ENCODE measurements at places on chromosomes 3 and 15.

GRCh38 chr15:90407871-90408317 lies 19.9 kb downstream of the IQGAP1 start:
- DNase-seq, result no peak

- no peak for DNase-seq
These were observed 123.4 kb upstream of the MEF2A start for GRCh38 chr15:99442252-99442897.

DNA sequence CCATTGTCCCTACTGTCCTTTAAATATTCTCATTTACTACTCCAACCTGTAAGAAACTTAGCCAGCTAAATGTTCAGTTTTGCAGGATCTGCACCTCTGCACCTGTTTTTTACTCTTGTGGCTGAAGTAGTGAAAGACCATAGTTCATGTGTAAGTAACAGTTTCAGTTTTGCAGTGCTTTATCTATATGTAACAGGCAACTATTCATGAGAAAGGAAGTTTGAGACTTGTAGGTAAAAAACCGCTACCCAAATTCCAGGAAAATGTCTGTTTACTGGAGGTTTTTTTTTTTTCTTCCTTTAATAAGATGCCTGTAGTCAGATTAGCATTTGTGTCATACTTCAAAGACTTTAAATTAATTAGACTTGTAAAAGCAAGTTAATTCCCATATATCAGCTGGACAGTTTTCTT lies 25.4 kb upstream of the MBNL1 start:
- no peak for DNase-seq

DNA sequence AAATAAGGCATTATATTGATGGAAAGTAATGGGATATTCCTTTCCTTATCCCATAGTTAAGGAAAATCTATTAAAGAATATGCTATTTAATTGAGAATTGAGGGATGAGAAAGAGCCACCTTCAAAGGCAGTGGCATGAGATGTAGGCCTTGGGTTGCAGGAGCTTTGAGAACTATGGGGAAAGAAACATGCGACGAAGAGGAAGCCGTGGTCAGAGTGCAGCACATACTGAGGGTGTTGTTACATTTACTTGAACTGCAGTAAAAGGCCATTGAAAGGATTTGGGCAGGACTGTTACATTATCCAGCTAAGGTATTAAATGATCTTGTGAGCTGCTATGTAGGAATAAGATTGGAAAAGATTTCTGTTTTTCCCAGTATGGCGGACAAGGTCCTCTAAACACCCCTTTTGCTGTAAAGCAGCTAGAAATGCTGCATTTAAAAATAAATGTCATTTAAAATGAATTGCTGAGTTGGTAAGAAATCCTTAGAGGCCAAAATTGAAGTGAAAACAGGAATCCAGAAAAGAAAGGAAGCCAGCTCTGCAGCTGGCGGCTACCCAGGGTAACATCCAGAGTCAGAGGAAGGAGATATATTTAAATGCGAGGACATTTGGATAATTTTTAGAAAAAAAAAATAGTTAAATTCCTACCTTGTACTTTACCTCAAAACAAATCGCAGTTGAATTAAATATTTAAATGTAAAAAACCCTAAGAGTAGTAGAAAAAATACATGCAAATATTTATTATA lies 61.7 kb downstream of the IL1RAP start:
- DNase-seq, result no peak

GRCh38 chr3:127092776-127093175 lies 100.2 kb upstream of the PRR23E start:
- no peak for DNase-seq

- peak; percentile 8 for DNase-seq
These were observed 438 bp downstream of the SHOX2 start for GRCh38 chr3:158105710-158106253.

- DNase-seq, result no peak
These were observed 831.1 kb upstream of the NR2F2 start for GRCh38 chr15:95499397-95499796.

DNA sequence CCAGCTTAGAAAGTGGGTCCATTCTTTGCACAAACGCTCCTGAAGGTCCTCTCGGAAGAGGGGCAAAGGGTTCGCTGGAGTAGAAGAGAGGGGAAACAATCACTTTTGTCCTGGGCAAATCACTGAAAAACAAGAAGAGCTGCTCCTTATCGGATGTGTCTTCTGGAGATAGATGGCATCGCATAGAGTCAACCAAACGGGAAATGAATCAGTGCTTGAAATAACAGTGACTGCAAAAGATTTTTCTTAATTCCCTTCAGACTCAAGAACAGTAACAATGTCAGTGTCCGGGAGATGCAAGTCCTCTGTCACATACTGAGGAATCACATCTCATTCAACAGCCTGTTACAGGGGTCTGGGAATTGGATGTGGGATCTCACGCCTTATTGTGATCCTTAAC lies 78.8 kb upstream of the PCSK6 start:
- DNase-seq, result peak; percentile 33

DNA sequence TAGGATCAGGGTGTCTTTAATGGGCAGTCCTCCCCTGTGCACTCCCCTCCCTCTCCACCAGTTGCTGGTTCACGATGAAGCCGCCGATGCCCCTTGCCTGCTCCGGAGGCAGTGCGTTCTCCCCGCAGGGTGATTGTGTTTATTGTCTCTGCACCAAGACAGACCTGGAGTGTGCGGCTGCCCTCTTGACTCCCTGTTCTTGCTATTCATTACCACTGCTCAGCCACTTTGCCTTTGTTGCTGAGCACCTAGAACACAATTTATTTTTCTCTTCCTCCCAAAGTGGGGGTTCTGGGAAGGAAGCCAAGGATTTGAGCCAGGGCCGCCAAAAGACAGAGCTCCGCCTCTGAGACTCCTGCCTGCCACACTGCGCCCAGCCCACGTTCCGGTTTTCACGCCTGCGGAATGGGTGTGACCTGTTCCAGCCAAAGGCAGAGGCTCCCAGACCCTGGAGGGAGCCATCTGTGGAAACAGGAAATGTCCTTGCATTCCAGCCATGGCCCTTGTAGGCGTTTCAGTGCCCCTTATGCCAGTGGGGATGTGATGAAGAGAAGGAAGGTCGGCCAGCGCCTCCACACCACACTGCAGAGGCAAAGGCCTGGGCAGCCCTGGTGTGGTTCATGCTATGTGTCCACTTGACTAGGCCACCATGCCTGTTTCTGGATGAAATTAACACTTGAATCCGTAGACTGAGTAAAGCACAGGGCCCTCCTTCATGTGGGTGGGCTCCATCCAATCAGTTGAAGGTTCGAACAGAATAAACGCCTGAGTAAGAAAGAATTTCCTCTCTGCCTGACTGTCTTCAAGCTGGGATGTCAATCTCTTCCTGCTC lies 85.8 kb downstream of the HMG20A start:
- no peak for DNase-seq

DNA sequence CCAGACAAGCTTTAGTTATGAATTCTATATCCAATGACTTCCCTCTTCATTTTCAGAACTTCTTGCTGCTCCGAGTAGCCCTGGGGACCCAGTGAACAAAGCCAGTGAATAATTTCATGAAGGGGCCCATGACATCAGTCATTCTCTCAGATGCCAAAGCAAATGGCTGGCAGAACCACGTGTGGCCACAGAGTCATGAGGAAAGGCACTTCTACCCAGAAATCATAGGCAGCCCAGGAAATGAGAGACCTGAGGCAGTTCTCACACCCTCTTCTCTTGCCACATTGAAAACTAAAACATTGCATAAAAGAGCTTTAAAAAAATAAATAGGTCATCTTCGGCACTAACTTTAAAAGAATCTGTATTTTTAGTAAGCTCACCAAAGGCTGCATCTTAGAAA lies 4.3 kb upstream of the UACA start:
- DNase-seq, result no peak

DNA sequence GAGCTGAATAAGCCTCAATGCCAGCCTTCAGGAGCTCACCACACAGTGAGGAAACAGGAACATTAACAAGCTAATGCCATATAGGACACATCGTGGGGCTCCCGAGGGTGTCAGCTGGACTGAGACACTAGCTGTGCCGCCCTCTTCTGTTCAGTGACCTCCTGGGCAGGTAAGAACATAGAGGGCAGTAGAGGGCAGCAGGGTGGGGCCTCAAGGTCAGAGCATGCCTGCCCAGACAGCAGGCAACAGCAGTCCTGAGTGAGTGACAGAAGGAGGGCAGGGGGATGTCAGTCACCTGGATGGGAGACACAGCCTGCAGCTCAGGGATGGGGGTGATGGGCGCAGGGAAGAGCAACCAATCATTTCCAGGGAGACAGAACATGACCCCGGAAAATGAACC lies 15.5 kb downstream of the NTRK3 start:
- DNase-seq, result no peak

DNA sequence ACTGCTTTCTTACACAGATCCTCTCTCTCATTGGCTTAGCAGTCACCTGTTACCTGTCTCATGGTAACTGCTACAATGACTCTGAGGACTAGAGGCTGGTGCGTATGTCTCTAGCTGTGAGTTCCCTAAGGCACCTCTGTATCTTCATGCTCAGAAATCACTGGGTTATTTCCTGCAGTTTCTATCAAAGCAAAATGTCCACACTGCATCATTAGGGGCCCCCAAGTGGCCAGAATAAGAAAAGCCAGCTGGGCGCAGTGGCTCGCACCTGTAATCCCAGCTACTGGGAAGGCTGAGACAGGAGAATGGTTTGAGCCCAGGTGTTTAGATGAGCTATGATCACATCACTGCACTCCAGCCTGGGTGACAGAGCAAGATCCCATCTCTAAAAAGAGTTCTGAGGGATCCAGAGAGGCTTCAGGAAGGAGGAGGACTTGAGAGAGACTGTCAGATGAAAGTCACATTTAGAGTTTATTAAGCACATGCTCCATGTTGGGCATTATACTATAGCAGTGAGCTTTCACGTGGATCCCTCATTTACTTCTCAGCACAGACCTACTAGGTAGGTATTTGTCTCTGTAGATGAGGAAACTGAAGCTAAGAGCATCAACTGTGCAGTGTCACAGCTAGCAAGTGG lies 2.3 kb upstream of the VPS18 start:
- peak; percentile 17 for DNase-seq

DNA sequence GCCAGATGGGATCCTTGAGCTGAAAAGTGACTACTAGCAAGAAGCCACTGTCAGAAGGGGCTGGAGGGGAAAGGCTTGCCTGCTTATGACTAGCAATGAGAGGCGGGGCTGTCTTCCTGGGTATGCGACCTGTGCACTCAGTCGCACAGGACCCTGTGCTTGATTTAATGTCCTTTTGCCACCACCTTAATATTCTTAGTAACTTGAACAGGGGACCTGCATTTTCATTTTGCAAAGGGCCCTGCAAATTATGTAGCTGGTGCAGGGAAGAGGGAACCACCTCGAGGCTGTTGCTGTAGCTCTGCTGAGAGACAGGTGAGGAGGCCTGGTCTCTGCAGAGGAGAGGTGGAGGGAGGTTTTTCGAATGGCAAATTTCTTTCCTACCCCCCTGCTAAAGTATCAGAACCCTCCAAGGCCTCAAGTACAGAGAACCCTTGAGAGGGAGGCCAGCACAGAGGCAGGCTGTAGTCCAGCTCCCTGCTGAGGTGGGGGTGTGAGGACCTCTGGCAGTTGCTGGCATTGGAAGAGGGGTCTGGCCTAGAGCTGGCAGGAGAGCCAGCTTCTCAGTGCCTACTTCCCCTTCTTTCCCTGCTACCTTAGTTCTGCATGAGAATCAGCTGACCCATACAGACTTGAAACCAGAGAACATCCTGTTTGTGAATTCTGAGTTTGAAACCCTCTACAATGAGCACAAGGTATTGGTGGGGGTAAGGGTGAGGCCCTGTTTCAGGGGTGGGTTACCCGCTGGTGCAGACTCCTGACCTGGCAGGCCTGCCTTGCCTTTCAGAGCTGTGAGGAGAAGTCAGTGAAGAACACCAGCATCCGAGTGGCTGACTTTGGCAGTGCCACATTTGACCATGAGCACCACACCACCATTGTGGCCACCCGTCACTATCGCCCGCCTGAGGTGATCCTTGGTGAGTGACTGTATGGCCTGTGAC lies 11.4 kb downstream of the CLK3 start:
- no peak for DNase-seq

DNA sequence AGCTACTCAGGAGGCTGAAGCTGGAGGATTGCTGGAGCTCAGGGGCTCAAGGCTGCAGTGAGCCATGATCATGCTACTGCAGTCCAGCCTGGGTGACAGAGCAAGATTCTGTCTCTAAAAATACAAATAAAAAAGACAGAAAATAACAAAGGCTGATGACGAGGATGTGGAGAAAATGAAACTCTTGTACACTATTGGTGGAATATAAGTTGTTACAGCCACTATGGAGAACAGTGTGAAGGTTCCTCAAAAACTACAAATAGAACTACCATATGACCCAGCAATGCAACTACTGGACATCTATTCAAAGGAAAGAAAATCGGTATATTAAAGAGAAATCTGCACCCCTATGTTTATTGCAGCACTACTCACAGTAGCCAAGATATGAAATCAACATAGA lies 526.7 kb upstream of the NAALADL2 start:
- DNase-seq, result no peak

DNA sequence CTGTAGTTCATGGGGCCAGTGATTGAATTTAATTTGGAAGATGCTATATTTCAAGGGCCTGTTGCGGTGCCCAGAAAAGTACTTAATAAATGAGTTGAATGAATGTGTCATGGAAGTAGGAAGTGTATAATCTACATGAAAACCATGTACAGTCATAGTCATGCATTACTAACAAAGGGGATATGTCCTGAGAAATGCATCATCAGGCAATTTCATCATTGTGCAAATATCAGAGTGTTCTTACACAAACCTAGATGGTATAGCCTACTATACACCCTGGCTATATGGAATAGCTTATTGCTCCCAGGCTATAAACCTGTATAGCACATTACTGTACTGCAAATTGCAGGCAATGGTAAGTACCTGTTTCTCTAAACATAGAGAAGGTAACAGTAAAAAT lies 10.7 kb upstream of the MYO5C start:
- no peak for DNase-seq

DNA sequence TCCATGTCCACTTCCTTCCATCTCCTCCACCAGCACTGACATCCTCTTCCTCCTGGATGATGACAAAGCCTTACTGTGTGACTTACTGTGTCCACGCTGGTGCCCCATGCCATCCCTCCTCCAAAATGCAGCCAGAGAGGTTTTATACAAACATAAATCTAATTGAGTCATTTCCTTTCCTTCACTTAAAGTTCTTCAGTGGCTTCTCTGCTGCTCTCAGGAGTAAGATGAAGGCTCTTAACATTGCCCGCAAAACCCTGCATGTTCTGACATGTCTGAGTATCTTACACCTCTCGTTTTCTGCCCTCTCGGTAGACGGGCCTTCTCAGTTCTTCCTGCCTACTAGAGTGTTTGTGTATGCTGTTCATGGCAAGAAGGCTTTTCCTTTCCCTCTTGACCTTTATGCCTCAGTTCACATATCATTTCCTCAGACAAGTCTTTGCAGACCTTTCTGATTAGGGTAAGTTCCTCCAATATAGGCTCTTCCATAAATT lies 175.5 kb downstream of the CFAP20DC start:
- peak; percentile 29 for DNase-seq

GRCh38 chr3:195140816-195141793 lies 129.9 kb downstream of the XXYLT1 start:
- DNase-seq, result no peak

GRCh38 chr15:49313650-49314049 lies 109.4 kb upstream of the FGF7 start:
- DNase-seq, result no peak

DNA sequence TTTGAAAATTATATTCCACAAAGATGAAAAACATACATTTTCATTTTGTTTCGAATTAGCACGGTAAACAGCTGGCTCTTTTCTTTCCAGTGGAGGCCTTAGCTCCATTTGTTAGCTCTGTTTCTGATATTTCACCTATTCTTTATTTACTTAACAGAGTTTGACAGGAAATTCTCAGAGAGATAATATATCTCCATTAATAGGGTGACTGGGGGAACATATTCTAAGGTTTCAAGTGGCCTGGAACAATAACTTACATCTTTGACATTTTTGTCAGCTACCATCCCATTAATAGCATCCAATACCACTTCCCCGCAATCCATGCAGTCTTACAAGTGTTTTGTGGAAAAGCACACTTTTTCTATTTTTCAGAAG lies 577.6 kb upstream of the MDFIC2 start:
- DNase-seq, result no peak
